Muscle of leg (tissue), 16 donors: ENCODE measurements at places on chromosomes 11 and 22. TPM values are rescaled to one million over a fixed set of nuclear protein-coding genes. Genes with fewer than 3 reads are reported as not detected.

The EHF gene
- 0.07 TPM for polyA plus RNA-seq

The POU2AF3 gene
- 4.6 TPM for polyA plus RNA-seq

DNA sequence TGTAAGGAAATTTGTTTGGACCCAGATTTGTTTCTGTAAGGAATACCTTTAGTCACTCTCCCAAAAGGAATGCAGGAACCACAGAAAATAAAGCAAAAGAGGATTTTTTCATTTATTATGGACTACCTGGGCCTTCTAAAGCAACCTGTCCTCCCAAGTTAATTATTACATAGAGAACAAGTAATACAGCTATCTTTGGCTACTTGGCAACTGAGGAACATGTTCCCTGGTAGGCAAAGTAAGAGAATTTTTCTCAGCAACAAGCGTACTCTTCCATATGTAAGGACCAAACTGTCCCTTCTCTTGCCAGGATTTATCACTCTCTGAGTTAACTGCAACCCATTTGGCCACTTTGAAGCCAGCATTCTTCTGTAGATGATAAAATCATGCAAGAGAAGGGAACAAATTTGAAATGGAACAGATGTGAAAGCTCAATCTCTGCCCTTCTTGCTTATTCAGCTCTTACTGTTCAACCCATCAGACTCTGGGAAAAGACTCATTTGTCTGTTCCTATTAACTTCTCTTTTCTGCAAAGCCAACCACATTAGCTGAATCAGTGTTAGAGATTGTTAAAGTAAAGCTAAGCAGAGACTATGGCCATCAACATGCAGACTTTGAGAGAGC, 190.2 kb downstream of the SWAP70 start:
- no peak for DNase-seq

- DNase-seq: peak; percentile 84
These were observed 32.2 kb upstream of the OAF start for GRCh38 chr11:120178561-120179056.

GRCh38 chr11:17010851-17011420, 3.3 kb downstream of the PLEKHA7 start:
- no peak for DNase-seq

DNA sequence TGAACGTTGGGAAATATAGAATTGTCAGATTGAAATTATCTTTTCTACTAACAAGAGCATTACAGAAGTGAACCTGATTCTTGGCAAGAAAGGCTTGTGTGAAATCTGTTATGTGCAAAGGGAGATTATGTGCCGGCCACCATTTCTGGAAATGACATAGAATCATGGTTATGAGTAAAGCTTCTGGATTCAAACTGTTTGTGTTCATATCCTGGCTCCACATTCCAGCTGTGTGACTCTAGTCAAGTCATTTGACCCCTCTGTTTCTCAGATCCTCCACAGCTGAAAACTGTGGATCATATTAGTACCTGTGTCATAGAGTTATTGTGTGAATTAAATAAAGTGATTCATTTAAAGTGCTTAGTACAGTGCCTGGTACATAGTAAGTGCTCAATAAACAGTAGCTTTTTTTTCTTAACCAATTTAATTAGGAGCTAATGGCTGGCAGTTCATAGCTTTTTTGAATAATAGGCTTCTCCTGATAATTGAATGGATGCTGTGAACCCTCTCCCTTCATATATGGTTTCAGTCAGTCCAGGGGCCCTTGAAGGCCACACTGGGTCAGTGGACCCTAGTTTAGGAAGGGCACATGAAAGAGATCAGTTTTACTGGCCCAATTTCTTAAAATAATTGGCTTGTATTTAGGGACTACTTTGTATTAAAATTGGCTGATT, 34.6 kb downstream of the EHF start:
- no peak for DNase-seq

- DNase-seq: peak; percentile 8
These were observed 120.4 kb upstream of the RAG2 start for GRCh38 chr11:36718451-36718850.

- no peak for DNase-seq
These were observed 29.4 kb upstream of the OAF start for GRCh38 chr11:120181376-120181975.
